ENCODE measurements at places on chromosomes 7 and 10.

DNA sequence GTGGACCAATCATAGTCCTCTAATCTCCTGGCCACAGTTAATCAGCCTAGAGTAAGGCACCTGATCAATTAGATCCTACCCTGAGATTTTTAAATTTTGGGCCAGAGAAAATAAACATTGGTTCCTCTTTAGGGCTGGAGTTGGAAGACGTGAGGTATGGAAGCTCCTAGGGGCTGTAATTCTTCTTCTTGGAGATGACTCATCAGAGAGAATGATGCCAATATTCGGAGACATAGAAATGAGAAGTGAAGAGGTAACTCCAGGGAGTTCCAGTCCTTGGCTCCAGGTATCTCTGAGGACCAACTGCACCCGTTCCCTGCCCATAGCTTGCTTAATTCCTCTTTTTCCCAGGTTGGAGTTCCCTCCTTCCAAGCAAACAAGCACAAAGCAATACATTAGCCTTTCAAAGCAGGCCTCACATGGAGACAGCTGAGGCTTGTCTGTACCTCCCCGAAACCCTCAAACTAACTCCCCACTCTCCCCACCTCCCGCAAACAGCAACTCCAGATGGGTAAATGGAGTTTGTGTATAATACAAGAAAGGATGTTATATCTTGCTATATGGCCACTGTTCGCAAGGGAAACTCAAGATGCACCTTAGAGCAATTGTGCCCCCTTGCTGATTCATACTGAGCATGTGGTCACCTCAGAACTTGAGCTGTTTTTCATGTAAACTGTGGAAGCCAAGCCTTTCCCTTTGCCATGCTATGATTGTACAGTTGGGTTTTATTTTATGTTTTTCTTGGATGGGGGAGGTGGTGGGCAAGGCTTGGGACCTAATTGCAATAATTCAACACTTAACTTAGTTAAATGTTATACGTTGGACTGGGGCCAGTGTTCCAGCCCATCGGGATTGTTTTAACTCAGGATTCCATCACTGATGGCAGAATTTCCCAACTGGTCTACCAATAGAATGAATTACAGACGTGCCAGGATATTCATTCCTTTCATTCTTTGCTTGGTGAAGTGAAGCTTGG lies 29.3 kb downstream of the PIK3AP1 start:
- H3K4me1 ChIP-seq, result no peaks in the 10 kb centered on the region
- no peaks in the 10 kb centered on the region for H3K27me3 ChIP-seq
- no peak overlapping the region for H3K4me3 ChIP-seq
- H3K27ac ChIP-seq, result no peak overlapping the region
- DNase-seq, result no peak

DNA sequence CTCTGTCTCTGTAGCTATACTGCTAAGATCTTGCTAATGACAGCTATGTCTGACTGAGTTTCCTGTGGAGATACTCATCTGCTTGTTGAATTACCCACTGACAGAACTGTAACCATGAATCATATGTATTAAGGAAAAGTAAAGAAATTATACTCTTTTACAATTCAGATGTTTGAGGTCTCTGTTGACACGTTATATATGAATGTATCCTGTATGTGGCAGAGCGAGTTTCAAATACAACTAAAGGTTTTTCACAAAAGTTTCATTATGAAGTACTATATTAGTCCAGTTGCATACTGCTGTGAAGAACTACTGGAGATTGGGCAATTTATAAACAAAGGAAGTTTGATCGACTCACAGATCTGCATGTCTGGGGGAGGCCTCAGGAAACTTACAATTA lies 232.5 kb downstream of the CDK14 start:
- no peaks in the 10 kb centered on the region for H3K27me3 ChIP-seq
- no peak overlapping the region for H3K4me3 ChIP-seq
- DNase-seq, result no peak

GRCh38 chr10:98920807-98921206 lies 314.8 kb downstream of the HPSE2 start:
- H3K27me3 ChIP-seq, result no peaks in the 10 kb centered on the region
- no peak overlapping the region for H3K4me3 ChIP-seq
- no peak for DNase-seq
- no peak overlapping the region for H3K27ac ChIP-seq

GRCh38 chr7:75712517-75713361 lies 26.0 kb downstream of the HIP1 start:
- no peaks in the 10 kb centered on the region for H3K36me3 ChIP-seq
- no peaks in the 10 kb centered on the region for H3K4me1 ChIP-seq
- H3K27ac ChIP-seq, result peak overlapping the region; percentile 60
- no peaks in the 10 kb centered on the region for H3K27me3 ChIP-seq
- no peak for DNase-seq
- H3K4me3 ChIP-seq, result no peak overlapping the region

DNA sequence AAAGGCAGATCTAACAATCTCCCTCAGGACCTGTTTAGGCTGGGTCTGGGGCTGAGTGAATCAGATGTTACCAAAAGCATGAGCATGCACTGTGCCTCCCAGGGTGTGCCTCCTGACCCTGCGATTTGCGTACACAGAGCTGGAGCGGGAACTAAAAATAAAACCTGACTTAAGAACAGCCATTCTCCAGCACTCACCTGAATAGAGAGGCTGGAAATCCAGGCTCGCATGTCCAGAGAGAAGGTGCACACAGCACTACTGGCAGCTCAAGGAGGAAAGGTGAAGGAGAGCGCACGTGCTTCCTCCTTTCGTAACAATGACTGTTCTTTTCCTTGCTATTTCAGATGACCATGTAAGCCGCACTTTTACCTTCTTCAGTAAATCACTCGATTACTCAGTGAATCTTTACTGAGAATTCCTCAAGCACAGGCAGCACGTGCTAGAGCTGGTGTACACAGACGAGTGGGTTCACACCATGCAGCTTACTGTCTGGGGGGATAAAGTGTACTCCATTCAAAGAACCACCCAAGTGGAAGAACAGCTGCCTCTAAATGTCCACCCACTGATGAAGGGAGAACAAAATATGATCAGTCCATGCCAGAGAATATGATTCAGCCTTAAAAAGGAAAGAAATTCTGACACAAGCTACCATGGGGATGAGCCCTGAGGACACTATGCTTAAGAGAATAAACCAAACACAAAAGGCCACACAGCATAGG lies 45.6 kb downstream of the SFMBT2 start:
- no peaks in the 10 kb centered on the region for H3K4me1 ChIP-seq
- no peak overlapping the region for H3K4me3 ChIP-seq
- no peak overlapping the region for H3K27ac ChIP-seq
- no peak for DNase-seq
- no peaks in the 10 kb centered on the region for H3K27me3 ChIP-seq

GRCh38 chr7:79341902-79342301 lies 111.6 kb downstream of the MAGI2 start:
- H3K27me3 ChIP-seq, result no peaks in the 10 kb centered on the region
- DNase-seq, result no peak
- H3K27ac ChIP-seq, result no peak overlapping the region
- H3K4me3 ChIP-seq, result no peak overlapping the region
- H3K36me3 ChIP-seq, result no peaks in the 10 kb centered on the region
- no peaks in the 10 kb centered on the region for H3K4me1 ChIP-seq

DNA sequence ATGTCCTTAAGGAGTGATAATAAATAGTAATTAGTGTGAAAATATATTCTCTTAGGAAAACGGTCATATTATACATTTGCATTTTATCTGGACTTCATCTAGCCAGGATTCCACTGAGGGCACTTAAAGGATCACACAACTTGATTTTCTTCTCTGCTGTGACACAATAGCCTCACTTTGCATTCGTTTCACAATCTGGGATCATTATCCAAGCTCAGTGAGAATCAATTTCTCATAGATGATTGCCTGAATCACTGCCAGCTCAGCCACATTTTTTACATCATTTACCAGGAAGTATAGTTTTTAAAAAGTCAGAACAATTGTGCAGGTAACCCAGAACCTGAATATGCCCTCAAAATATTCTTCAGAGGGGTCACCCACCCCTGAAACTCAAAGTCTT lies 68.9 kb downstream of the PTPRZ1 start:
- no peak overlapping the region for H3K27ac ChIP-seq
- no peaks in the 10 kb centered on the region for H3K36me3 ChIP-seq
- no peak overlapping the region for H3K4me3 ChIP-seq
- H3K4me1 ChIP-seq, result peaks cover 8% of the 10 kb centered on the region
- DNase-seq, result no peak

DNA sequence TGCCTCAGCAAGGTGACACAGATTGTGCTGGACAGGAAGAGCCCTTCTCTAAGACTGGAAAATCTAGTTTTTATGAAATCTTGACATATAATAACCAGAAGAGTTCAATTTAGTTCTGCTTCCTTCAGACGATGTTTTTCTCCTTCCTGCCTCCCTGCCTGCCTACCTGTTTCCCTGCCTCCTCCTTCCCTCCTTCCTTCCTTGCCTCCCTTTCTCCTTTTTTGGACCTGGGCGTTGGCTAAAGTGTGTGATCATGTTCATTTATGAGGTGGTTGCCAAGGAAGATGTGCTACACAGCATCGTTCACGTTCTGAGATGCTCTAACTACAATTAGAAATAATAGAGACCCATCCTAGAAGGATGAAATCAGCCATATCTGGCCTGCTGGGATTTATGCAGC lies 224.6 kb downstream of the PHTF2 start:
- no peaks in the 10 kb centered on the region for H3K27me3 ChIP-seq
- no peak overlapping the region for H3K4me3 ChIP-seq
- H3K27ac ChIP-seq, result no peak overlapping the region
- H3K4me1 ChIP-seq, result peaks cover 21% of the 10 kb centered on the region
- no peak for DNase-seq
- no peaks in the 10 kb centered on the region for H3K36me3 ChIP-seq

GRCh38 chr10:36766415-36766810 lies 359.0 kb upstream of the ANKRD30A start:
- peak overlapping the region; percentile 4 for H3K27ac ChIP-seq
- H3K36me3 ChIP-seq, result no peaks in the 10 kb centered on the region
- H3K4me1 ChIP-seq, result peaks cover 16% of the 10 kb centered on the region
- no peak overlapping the region for H3K4me3 ChIP-seq
- H3K27me3 ChIP-seq, result no peaks in the 10 kb centered on the region

DNA sequence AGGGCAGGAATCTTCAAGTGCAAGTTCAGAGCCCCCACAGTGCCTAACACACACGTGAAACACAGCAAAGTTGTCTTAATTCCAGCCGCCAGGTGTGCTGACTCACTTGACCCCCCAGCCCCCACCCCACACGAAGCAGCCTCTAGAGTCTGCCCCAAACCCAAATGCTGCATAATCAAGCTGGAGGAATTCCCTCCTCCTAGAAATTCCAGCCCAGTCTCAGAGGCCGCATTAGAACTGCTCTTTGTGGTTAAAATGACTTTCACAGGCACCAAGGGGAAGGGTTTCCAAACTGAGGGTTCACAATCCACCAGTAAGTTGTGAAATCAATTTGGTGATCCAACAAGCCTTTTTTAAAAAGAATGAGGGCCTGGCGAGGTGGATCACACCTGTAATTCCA lies 67.0 kb upstream of the PLXNA4 start:
- no peak for DNase-seq
- H3K27me3 ChIP-seq, result no peaks in the 10 kb centered on the region
- H3K36me3 ChIP-seq, result no peaks in the 10 kb centered on the region
- no peak overlapping the region for H3K4me3 ChIP-seq
- no peak overlapping the region for H3K27ac ChIP-seq
- no peaks in the 10 kb centered on the region for H3K4me1 ChIP-seq

DNA sequence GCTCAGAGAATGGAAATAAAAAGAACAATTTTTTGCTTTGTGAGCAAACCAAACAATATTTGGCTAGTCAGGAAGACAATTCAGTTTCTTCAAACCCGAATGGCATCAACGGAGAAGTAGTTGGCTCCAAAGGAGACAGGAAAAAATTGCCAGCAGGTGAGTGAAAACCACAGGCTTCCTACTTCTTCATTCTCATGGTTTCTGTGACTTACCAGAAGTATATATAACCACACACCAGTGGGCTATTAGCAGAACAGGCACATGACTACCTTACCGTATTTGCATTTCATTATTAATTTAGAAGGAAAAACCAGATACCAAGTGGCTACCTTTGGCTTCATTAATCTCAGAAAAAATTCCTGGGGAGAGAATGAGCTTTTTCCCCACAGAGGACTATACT lies 8.8 kb downstream of the TDRD1 start:
- H3K27me3 ChIP-seq, result no peaks in the 10 kb centered on the region
- no peaks in the 10 kb centered on the region for H3K4me1 ChIP-seq
- no peak overlapping the region for H3K27ac ChIP-seq
- H3K36me3 ChIP-seq, result no peaks in the 10 kb centered on the region
- no peak overlapping the region for H3K4me3 ChIP-seq

DNA sequence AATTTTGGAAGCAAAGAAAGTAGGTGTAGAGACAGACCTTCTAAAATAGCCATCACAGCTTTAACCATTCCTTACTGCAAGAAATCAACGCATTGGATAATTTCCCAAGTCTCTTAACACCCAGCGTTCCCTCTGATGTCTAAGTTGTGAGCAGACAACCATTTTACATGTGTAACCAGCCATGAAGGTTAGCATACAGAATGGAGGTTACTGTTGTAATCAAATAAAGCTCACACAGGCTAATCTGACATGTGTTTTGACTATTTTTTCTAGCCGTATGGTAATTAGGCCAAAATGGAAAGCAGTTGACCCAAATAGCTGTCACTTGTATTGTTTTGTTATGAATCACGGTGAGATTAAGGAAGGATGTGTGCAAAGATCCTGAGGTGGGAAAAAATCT lies 336.4 kb downstream of the RNLS start:
- no peak for DNase-seq
- no peaks in the 10 kb centered on the region for H3K36me3 ChIP-seq
- H3K4me3 ChIP-seq, result no peak overlapping the region
- H3K27ac ChIP-seq, result peak overlapping the region; percentile 41
- H3K4me1 ChIP-seq, result no peaks in the 10 kb centered on the region

GRCh38 chr7:105644937-105645336 lies 63.6 kb upstream of the EFCAB10 start:
- no peaks in the 10 kb centered on the region for H3K27me3 ChIP-seq
- H3K4me1 ChIP-seq, result peaks cover 36% of the 10 kb centered on the region
- DNase-seq, result no peak

DNA sequence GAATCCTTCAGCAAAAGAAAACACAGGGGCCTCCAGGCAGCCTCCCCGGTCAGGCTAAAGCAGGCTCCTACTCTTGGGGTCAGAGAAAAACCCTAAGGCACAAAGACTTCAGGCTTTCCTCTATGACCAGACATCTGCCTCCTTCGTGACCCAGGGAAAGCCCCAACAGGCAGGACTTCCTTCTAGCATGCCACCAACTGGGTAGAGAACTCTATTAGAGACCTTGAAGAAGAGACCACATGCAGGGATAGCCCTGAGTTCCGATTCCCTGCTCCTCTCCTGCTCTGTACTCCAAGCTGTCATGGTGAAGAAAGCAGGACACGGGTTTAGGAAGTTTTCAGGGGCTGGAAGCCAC lies 1.3 kb downstream of the TRPV6 start:
- no peaks in the 10 kb centered on the region for H3K27me3 ChIP-seq
- no peaks in the 10 kb centered on the region for H3K4me1 ChIP-seq
- no peaks in the 10 kb centered on the region for H3K36me3 ChIP-seq
- no peak overlapping the region for H3K27ac ChIP-seq
- DNase-seq, result no peak
- no peak overlapping the region for H3K4me3 ChIP-seq

All from tibial nerve (tissue), 4 donors.